ENCODE measurements at places on chromosomes 2 and 18.

GRCh38 chr2:65974067-65974723, 460.7 kb upstream of the MEIS1 start:
- DNase-seq: no peak

DNA sequence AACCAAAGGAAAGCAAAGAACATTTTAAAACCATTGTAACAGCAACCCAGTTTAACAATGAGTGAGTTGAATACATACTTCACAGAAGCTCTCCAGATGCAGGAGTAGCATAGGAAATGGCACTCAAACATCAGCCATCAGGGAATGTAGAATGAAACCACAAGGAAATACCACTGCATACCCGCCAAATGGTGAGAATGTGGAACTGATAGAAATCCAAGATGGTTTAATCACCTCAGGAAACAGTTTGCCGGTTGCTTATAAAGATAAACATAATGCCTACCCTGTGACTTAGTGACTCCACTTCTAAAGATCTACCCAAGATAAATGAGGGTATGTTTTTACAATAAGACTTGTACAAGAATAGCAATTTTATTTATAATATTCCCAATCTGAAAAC, 132.0 kb downstream of the GALNT1 start:
- DNase-seq: no peak

DNA sequence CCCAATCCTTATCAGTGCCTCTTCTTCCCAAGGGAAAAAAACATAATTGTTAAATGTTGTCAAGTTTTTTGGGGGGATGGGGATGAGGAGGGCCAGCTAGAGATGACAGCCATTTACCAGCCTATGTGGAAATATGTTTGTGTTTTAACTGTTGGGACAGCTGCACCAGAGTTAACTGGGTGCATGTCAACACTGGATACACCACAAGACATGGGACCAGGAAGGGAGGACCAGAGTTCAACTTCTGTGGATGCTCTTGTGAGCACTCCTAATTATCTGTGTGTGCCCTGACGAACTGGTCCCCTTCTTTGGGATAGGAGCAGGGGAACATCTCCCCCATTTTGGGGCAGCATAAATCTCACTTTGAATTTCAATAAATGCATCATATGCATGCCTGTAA, 66.1 kb upstream of the FZD5 start:
- DNase-seq: no peak

DNA sequence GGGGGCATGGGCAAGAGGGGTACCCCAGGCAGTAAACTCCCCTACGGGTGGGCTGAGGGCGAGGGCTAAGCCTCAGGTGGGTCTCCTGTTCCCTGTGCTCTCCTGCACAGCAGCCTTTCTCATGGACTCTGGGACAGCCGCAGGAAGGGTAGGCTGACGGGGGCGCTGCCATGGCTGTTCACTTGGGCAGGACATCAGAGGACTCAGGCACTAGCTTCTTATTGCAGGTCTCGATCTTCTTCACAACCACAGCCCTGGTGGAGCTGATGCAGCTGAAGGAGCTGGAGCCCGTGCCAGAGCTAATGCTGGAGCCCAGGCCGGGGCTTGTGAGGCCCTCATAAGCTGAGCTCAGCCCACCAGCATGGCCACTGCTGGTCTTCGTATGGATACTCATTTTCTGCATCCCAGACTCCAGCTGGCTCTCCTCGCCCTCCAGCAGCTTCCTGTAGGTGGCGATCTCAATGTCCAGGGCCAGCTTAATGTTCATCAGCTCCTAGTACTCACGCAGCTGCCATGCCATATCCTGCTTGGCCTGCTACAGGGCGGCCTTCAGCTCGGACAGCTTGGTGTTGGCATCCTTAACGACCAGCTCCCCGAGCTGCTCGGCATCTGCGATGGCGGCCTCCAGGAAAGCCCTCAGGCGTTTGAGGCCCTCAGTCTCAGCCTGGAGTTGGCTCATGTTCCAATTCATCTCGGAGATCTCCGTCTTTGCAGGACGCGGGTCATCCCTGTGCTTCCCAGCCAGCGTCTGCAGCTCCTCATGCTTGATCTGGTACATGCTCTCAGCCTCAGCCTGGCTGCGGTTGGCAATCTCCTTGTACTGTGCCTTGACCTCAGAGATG, 359.8 kb upstream of the SETBP1 start:
- DNase-seq: no peak

DNA sequence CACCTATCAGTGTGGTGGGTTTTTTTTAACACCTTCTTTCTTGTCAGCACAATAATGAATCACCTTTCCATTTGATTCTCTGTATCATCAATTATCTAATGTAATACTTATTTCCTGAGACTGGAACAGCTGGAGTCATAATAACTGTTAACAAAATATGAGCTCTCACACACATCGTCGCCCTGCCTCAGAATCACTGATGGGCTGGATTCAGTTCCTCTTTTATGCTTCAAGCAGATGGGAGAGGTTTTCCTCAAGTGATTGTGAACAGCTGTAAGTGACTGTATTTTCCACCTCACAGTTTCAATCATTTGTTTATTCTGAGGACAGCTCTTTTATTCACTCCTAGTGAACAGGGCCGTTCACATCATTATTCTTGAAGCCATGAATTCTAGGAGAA, 330.2 kb downstream of the DSC3 start:
- no peak for DNase-seq

GRCh38 chr2:144453486-144454158, 66.3 kb downstream of the ZEB2 start:
- no peak for DNase-seq

DNA sequence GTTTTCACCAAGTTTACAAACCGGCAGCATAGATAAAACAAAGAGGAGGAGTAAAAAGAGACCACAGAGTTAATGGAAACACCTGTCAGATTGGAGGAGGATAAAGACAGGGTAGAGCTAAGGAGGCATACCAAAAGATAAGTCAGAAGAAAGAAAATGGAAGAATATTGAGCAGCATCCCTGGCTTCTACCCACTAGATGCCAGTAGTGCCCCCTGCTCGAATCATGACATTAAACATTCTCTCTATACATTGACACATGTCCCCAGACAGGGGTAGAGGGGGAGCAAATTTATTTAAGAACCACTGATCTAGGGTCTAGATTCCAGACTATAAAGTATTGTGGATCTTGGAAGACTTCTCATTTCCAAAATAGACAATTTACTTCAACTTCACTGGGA, 159.8 kb upstream of the ETAA1 start:
- DNase-seq: no peak

DNA sequence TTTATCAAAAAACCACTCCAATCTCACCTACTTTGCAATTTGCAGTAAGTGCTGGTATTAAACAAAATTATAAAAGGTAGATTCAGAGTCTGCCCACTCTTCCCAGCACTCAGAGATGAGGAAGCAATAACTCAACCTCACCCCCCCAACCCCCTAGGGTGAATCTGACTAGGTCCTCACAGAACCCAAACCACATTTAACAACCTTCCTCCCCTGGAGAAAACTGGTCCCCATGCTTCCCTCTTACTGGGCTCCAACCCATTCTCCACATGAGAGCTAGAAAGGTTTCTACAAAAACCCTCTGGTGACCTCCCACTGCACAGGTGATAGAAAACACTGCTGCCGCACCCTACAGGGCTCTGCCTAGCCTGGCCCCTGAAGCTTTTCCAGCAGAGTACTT, 40.5 kb upstream of the BMP10 start:
- DNase-seq: no peak

DNA sequence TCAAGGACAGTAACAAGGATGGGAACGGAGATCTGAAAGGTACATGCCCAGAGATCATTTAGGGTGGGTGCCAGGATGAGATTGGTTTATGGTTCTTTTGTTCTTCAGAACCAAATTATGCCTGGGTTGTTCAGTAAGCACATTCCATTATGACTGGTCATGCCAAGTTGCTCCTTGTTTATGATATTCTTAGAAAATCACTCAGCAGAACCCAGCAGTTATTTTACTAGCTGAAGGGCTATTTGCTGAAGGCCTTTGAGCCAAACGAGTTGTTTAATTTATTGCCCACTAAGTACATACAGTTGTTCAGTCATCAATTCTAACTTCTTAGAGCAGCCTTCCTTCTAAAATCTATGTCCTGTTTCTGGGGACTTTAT, 635 bp downstream of the SLC3A1 start:
- no peak for DNase-seq

DNA sequence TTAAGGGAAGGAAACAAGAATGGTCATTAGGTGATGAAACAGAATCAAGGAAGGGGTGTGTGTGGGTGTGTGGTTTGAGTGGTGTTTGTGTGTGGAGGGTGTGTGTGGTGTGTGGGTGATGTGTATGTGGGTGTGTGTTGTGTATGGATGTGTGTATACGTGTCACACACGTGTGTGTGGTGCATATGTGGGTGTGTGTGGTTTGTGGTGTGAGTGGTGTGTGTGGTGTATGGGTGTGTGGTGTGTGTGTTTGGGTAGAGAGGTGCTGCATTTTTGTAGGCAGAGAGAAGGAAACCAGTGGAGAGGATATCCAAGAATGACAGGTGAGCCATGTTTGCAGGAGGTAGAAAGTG, 1.1 kb upstream of the CEP192 start:
- no peak for DNase-seq

GRCh38 chr18:48428475-48429177, 19.4 kb upstream of the ZBTB7C start:
- DNase-seq: no peak

- no peak for DNase-seq
Observed at GRCh38 chr2:16481351-16481750, 184.3 kb downstream of the CYRIA start.

- no peak for DNase-seq
Observed at GRCh38 chr18:23066060-23066459, 69.2 kb upstream of the CABLES1 start.

DNA sequence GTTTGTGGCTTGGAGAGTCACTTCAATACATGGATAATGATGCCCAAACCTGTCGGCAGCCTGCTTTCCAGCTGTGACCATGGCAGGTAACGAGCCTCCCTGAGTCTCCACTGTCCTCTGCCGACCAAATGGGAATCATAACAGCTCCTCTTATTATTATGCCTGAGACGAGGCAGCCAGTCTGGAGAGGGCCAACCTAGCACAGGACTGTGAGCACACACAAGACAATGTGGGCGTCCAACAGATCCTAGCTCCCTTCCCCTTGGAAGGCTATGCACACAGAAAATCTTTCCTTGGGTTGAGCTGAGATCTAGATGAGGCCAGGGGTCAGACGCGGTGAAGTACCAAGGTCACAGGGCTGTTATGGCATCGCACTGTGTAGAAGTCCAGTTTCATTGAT, 890 bp upstream of the SLC4A3 start:
- no peak for DNase-seq

DNA sequence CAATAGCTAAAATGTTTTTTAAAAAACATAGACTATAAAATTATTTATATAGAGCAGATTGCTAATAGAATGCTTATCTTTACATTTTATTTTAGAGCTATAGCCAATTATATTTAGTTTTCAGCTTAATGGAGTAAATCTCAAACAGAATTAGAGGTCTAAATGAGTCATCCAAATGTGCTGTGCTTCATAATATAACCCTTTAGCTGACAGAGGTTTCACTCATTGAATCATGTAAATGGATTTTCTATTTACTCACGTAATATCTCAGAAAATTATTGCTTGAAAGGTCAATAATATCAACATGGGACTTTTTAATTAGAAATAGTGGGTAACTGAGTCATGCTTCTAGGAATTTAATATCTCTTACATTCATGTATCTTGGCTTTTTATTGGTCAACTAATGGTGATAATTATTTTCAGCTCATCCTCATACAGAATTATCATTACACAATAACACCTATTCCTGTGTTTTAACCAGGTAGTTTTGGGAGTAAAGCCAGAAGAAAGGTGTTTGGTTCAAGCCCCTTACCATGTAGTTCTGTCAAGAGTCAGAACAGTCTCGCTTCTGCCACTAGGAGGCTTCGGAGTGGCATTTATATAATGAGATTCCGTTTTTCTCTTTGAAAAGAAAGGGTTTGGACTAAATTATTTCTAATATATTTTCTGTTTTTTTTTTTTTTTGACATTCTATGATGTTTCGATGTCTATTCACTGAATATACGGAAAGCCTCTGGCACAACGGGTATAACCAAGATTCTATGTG, 217.6 kb downstream of the CDH7 start:
- no peak for DNase-seq

GRCh38 chr2:152694161-152694661, 23.1 kb downstream of the PRPF40A start:
- no peak for DNase-seq
